ENCODE measurements at places on chromosomes 6 and 20. TPM values are rescaled to one million over a fixed set of nuclear protein-coding genes. Genes with fewer than 3 reads are reported as not detected.

Gene SALL4
- not detected for total RNA-seq

Gene TNXB
- total RNA-seq = 0.44 TPM

Gene MICAL1
- 21.2 TPM for total RNA-seq

Gene VWA7
- total RNA-seq = 0.13 TPM
